ENCODE measurements at places on chromosomes 6 and 20.

DNA sequence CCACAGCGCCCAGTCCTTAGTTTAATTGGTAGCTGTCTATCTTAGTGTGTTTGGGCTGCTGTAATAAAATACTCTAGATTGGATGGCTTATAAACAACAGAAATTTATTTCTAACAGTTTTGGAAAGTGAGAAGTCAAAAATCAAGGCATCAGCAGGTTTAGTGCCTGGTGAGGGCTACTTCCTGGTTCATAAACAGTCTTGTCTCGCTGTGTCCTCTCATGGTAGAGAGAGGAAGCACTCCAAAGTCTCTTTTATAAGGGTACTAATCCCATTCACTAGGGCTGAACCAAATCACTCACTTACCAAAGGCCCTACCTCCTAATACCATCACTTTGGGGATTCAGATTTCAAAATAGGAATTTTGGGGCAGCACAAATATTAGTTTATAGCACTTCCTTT, 336.9 kb upstream of the RSPO3 start:
- DNase-seq = no peak

DNA sequence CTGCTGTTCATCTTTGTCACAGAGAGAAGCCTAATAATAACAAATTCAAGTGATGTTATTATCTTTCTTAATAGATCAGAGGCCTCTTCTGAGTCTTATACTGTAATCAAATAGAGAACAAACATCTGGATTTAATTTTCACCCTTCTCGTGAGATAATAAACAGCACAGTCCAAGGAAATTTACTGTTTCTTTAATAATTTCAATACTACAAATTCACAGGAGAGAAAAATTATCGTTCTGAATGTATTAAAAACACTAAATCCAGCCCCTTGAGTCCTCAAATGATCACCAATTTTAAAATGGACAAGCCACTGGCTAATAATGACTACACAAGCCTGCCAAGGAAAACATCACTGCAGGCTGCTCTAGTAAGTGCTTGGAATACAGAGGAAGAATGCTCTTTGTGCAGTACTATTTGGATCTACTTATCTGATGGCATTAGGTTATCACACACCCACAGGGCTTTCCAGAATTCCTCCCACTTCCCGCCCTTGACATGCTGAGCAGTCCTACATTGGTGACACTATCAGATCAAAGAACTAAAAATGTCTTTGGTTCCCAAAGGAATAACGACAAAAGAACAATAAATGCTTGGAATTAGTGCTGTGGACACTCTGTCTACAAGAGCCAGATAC, 38.1 kb downstream of the SYNE1 start:
- no peak for DNase-seq

- DNase-seq = peak; percentile 47
These were observed 83.0 kb downstream of the YTHDF1 start for GRCh38 chr20:63132715-63133471.

- DNase-seq = no peak
These were observed 8.0 kb upstream of the STX7 start for GRCh38 chr6:132520953-132521352.

- no peak for DNase-seq
These were observed 14.5 kb downstream of the TMX4 start for GRCh38 chr20:8005033-8005432.

DNA sequence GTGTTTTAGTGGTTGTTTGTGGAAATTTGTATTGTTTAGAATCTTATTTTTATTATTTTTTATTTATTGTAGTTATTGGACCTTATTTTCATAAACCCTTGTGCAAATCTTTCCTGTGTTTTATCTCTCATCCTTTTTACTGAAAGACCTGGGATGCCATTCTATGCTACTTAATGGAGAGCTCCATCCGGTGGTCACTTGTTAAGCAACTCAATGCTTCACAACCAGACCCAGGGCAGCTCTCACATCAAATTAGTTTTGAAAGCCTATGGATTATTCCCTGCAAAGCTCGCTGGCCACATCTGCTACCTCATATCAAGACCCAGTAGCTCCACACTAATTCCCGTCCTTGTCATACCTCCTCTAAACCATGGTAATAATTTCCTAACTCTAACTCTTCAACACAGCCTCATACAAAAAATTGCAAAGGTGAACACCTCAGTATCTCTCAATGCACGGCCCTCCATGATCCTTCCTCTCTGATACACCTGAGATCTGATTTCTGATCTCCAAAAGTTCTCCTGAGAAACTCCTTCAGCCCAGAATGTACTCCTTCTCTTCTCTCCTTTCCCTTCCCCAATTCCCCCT, 296.6 kb upstream of the MANEA start:
- no peak for DNase-seq

DNA sequence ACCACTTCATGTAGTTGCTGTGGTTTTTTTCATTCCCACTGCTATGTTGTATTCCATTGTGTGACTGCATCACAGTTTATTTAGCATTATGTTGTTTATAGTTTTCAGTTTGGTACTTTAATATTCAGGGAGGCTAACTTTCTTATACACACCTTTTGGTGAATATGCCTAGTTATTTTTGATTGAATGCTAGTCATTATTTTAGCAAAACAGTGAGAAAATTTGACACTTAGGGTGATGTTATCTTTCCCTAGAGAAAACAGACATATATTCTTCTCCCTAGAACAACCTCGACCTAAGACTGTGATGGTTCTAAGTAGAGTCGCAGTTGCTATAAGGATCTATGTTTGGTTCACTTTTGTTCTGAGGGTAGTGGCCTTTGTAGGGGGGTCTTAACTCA, 120.8 kb upstream of the B3GAT2 start:
- no peak for DNase-seq

DNA sequence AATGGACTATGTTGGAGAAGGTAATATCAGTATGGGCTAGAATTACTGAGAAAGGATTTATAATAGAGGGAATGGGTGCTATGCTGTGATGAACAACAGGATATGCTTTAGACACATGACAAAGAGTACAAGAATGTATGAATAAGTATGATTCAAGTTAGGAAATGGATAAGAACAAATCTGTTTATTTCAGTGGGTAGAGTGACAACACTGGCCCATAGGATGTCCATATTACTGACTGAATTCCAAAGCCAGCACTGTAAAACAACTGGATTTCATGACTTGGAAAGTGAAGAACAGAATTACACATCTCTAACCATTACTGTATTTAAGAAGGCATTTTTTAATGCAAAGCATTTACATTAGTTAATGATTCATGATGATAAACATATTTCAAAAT, 35.9 kb downstream of the EPM2A start:
- DNase-seq = no peak

DNA sequence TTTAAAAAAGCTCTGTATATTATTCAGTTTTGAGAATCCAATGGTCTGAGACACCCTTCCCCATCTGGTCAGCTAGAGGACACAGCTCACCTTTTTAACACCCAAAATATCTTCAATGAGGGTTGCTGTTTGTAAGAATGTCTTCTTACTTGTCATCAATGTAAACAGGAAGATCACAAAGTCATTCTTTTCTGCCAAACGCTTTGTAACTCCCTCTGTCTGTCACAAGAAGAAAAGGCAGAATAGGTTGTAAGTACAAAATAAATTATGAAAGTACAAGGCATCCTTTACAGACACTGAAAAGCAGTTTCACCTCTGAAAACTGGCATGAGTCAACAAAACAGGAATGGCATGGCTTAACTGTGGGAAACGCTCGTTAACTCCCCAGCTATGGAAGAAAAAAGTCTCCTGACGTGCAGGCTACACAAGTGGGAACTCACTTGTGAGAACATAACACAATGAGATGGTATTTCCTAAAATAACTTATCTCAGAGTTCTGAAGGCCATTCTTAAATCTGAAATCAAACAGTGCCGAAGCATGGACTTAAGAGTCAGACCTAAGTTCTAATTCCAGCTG, 42.7 kb downstream of the TRPC4AP start:
- DNase-seq = no peak

DNA sequence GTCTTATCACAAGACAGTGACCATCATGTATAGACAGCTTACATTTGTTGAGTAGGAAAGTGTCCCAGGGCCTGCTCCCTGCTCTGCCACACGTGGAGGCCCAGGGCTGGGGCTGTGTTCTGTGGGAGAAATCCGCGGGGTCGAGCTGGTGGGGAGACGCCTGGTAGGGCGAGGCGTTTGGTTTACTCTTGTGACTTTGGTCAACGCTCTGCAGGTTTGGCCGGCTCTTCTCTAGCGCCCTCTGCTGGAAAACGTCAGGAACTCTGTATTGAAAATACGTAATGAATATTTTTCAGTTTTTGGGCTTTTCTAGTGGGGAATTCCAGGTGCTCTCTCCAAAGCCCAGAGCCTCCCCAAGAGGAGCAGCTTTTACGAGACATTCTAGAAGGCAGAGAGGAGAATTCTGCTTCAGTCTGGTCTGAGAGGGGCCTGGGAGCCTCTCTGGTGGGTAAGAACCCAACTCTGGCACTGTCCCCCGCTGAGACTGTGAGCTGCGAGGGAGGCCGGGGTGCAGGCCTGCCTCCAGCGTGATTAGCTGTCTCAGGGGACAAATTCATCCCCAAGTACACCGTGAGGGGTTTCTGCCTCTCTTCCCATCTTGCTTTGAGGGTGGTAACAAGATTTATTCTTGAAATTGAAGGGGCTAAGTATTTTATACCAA, 112.6 kb upstream of the RALGAPA2 start:
- DNase-seq = peak; percentile 76

- no peak for DNase-seq
These were observed 113.2 kb upstream of the TENT5A start for GRCh38 chr6:81865712-81866111.

- DNase-seq = peak; percentile 87
These were observed 42.6 kb upstream of the SUPT3H start for GRCh38 chr6:45420083-45420908.

- no peak for DNase-seq
These were observed 97.9 kb downstream of the L3MBTL3 start for GRCh38 chr6:130116273-130116672.

- DNase-seq = no peak
These were observed 204.5 kb downstream of the ZDHHC14 start for GRCh38 chr6:157585274-157586087.

DNA sequence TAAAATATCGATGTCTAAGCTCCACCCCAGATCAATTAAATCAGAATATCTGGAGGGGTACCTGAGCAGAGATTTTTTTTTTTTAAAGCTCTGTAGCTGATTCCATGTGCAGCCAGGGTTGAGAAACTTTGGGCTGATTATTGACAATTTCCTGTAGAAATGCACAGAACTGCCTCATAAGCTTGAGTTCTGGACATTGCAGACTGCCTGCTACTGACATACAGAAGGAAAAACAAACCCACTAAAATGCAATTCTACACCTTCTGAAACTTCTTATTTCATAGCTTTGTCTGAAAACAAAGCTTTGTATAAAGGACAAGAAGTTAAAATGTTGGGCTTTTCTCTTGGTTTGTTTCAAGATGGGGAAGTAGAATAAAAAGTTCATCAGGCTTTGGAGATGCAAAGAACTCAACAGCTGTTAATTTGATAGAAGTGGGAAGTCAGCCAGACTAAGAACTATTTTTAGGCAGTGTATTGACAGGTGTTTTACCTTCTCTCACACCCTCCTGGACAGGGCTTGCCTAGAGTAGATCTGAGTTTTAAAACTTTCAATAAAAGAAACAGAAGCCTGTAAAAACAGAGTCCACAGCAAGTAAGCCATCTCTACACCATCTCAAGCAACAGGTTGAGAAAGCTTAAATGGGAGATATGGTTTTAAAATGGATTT, 147.7 kb downstream of the KCNQ5 start:
- no peak for DNase-seq

DNA sequence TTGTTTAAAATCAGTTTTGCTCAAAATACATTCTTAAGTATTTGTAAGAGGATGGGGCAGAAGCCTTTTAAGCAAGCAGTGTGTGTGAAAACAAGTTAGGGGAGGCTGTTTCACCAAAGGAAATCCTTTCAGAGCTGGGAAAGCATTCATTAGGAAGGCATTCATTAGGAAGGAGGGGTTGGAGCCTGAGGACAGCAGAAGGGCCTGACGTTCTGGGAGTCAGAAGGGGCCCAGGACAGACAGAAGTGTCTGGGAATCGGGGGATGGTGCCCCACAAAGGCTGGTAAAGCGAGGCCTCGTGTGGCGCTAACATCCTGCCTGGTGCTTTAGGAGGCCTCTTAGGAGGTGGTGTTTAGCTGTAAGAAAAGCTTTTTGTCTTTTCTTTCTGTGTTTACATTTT, 80.6 kb upstream of the NXT1 start:
- DNase-seq = no peak

- peak; percentile 93 for DNase-seq
These were observed at the start of gene MRPS18A for GRCh38 chr6:43687437-43688347. Gene MRPS18A (minus strand): TSS chr6:43687791. CDS start chr6:43687779, 12 bp downstream.

GRCh38 chr6:24547243-24547642, 52.5 kb downstream of the ALDH5A1 start:
- DNase-seq = no peak

DNA sequence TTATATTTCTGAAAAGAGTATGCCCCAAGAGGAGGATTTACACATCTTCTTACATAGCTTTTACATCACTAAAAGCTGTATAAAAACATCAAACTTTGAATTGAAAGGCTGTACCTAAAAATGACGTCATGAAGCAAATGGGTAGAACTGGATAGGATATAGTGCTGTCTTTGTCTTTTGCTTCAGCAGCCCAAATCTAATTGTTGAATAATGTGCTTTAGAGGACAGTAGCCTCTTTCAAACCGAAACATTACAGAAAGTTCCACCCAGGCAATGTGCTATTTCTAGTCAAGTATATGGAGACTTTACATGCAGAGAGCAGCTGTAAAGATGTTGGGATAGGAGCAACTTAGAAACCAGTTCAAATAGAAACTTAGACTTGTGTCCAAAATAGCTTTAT, 51.9 kb downstream of the ADGRG6 start:
- DNase-seq = no peak

DNA sequence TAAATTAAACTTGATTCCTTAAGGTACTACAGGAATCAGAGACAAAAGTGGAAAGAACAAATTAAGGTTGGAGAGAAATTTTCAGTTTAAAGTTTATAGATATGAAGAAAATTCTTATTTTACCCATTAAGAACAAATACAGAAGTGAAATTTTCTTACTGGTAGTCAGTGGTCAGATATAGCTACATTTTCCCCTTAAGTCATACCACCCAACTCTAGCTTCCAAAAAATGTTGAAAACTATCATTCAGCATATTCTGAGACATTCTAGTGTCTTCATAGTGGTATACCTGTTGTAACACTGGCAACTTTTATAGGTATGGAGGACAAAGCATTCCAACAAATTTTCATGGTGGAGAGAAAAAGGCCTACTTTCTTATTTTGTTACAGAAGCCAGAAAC, 15.6 kb upstream of the SUMO4 start:
- DNase-seq = no peak

All from activated effector memory CD4-positive, alpha-beta T cell treated with anti-CD3 and anti-CD28 coated beads, Interleukin-2, amount 50 U/mL, for 16 hours (primary cell).